Progenitor cell of endocrine pancreas (in vitro differentiated cells): ENCODE measurements at places on chromosomes 3 and 15. TPM values are rescaled to one million over a fixed set of nuclear protein-coding genes. Genes with fewer than 3 reads are reported as not detected.

Gene PLOD2
- 49.2 and 54.9 TPM in 2 replicates for total RNA-seq

Gene MEX3B
- 21.9 and 22.4 TPM in 2 replicates for total RNA-seq

Gene CACNA2D2
- total RNA-seq = 5.5 and 6.9 TPM in 2 replicates

Gene SERPINI1
- total RNA-seq = 10.7 and 11.7 TPM in 2 replicates

Gene SLC2A2
- 1.5 TPM in 2 replicates for total RNA-seq

Gene PPP1R14D
- 0.81 and 1.5 TPM in 2 replicates for total RNA-seq

Gene SST
- 52.5 and 84.3 TPM in 2 replicates for total RNA-seq

Gene DAZL
- not detected in 2 replicates for total RNA-seq

Gene SPESP1
- not detected in 2 replicates for total RNA-seq

Gene CNTN6
- 0.17 and 0.36 TPM in 2 replicates for total RNA-seq

Gene SLITRK3
- not detected in 2 replicates for total RNA-seq

Gene GP9
- total RNA-seq = not detected in 2 replicates

Gene USP3
- total RNA-seq = 77.0 and 81.2 TPM in 2 replicates

Gene MCF2L2
- 0.43 and 0.71 TPM in 2 replicates for total RNA-seq
